Activated T-cell treated with anti-CD3 and anti-CD28 coated beads for 48 hours (primary cell): ENCODE measurements at places on chromosomes 13 and 19.

DNA sequence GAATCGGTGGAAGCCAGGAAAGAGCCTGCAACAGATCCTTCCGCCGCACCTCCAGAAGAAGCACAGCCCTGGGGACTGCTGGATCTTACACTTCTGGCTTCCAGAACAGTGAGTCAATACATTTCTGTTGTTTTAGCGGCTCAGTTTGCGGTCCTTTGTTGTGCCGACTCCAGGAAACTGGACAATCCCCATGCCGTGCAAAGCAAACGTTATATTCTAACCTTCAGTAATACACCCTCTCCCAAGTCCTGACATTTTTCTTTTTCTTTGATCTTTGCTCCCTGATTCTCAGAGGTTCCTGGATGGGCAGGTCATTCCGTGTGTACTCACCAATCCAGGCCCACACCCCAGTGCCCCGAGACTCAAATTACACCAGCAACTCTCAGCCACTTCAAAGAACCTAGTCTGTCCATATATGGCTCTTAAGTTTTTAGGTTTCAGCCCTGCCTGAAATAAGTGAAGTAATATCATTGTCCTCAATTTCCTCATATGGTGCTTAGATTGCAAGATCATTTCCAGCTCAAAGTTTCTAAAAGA lies 387.1 kb upstream of the SGCG start:
- DNase-seq, result no peak

GRCh38 chr19:41218615-41219507 lies at the start of gene AXL:
Gene AXL, plus strand, starts transcription at chr19:41219223. Its CDS starts 170 bp downstream, at chr19:41219393.
- DNase-seq, result no peak

DNA sequence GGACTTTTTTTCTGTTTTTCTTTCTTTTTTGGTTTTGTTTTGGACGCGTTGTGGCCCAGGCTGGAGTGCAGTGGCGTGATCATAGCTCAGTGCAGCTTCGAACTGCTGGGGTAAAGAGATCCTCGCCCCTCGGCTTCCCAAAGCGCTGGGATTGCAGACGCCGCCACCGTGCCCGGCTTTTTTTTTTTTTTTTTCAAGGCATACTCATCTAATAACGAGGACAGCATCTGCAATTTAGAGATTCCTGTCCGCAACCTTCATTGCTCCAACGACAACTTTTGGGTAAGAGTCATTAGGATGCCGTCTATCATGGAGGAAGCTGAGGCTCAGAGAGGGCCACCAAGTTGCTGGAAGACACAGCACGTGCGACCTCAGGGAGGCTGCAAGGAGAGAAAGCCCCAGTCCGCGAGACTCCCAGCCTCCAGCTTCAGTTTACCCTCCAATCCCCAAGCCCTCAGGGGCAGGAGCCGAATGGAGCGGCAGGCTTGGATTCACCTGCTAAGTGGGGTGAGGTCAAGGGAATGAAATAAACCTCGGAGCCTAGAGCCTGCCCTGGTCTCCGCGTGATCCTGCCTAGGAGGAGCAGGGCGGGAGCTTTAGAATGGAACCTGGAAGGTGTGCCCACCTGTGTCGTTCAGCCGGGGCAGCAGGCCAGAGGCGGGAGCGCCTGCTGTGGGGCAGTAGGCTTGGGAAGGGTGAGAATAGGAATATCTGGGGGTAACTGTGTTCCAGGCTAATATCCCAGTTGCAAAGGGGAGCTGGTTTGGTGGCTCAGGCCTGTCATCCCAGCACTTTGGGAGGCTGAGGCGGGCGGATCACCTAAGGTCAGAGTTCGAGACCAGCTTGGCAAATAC lies 676 bp upstream of the POLRMT start:
- no peak for DNase-seq

DNA sequence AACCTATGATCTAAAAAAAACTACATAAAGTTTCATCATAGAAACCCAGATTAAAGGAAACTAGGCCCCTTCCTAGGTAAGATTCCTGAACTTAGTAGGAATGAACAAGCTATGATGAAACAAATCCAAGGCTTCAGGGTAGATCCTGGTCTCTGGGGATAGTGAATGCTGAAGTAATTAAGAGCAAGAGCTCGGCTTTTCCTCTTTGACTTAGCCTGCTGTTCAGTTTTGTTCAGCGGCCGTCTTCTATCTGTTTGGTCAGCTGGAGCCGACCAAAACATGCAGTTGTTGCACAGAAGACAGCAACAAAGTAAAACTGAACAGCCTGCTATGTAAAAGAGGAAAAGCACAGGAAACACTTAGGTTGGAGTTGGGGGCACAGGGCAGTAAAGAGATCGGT lies 44.1 kb upstream of the RFXAP start:
- no peak for DNase-seq

DNA sequence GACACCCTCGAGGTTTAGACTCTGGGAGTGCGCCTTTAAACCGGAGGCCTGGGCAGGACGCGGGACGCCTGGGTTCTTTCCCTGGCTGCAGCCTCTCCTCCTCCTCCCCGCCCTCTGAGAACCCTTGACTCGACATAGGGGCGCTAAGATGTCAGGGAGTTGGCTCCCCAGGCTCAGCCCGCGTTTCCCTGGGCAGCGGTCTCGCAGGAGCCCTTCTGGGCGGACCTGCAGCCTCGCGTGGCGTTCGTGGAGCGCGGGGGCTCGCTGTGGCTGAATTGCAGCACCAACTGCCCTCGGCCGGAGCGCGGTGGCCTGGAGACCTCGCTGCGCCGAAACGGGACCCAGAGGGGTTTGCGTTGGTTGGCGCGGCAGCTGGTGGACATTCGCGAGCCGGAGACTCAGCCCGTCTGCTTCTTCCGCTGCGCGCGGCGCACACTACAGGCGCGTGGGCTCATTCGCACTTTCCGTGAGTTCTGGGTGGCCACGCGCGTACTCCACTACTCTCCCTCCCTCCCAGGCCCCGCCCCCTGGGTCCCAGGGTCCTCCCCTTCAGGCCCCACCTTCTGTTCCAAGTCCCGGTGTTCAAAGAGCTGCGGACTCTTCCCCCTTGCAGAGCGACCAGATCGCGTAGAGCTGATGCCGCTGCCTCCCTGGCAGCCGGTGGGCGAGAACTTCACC lies 1.3 kb downstream of the ICAM5 start:
- DNase-seq, result no peak
